Kidney epithelial cell (primary cell): ENCODE measurements at places on chromosomes 5 and 9. TPM values are rescaled to one million over a fixed set of nuclear protein-coding genes. Genes with fewer than 3 reads are reported as not detected.

GRCh38 chr9:22039258-22039657, 30.2 kb upstream of the CDKN2B start:
- no peak for DNase-seq

GRCh38 chr5:175796536-175797499, 74.6 kb upstream of the CPLX2 start:
- DNase-seq: peak; percentile 16

DNA sequence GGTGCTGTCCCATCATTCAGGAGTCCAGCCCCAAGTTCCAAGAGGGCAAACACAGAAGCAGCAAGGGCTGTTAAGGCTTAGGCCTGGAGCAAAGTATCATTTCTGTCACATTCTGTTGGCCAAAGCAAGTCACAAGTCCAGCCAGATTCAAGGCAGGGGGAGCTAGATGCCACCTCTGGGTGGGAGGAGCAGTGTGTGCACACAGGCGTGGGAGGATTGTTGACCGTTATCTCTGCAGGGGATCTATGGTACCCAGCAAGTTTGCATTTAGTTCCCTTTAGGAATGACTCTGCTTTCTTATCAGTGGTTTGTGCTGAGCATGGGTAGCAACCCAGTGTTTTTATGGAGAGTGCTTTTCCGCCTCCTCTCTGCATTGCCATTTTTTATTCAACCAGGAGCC, 278.9 kb downstream of the NR3C1 start:
- DNase-seq: no peak

- no peak for DNase-seq
These were observed 31.0 kb upstream of the ALDH1B1 start for GRCh38 chr9:38361473-38361850.

Gene NDUFS6
- total RNA-seq: 69.2 and 74.8 TPM in 2 replicates

DNA sequence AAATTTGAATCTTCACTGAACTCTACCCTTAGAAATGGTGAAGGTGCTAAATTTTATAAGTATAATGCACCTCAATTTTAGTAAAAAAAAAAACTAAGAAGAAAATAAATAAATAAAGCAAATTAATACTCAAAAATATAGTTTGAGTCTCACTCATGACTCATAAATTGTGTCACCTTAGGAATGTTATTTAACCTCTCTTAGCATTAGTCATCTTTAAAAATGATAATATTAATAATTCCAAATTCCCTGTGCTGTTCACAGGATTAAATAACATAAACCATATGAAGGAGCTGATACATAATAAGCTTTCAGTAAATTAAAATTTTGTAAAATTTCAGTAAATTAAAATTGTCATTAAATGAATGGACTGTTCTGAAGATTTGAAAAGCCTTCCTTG, 339.8 kb upstream of the RGMB start:
- DNase-seq: no peak

DNA sequence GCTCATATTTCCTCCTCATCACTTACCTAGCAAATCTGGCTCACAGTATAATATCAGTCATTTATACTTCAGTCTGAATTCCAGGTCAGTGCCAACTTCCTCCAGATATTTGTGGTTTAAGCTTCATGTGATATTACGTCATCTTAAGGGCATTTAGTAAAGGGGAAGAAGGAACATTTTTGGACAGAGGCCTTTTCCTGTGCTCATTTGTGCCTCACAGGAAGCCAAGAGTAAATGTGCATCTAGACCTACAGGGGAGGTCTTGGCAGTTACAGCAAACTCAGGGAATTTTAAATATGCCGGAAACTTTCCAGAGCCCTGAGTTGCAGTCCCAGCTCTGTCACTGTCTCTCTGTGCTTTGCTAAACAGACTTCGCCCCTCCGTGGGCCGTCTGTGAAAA, 12.3 kb upstream of the KCNIP1 start:
- peak; percentile 77 for DNase-seq

DNA sequence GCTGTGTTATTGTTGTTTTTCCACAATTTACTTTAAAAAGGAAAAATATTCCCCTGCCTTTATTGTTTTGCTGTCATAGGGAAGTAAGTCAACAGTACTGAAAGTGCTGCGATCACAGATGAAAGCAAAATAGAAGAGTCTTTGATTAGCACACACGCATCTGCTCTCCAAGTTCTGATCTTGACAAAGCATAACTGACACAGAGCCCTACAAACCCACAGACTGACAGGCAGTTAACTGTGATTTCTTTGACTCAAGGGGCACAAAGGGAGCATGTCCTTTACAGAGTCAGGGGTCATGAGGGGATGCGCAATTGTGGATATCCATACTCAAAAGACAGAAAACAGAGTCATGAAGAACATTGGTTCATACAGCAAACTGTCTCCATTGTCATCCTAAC, 123.7 kb downstream of the SNCAIP start:
- no peak for DNase-seq

DNA sequence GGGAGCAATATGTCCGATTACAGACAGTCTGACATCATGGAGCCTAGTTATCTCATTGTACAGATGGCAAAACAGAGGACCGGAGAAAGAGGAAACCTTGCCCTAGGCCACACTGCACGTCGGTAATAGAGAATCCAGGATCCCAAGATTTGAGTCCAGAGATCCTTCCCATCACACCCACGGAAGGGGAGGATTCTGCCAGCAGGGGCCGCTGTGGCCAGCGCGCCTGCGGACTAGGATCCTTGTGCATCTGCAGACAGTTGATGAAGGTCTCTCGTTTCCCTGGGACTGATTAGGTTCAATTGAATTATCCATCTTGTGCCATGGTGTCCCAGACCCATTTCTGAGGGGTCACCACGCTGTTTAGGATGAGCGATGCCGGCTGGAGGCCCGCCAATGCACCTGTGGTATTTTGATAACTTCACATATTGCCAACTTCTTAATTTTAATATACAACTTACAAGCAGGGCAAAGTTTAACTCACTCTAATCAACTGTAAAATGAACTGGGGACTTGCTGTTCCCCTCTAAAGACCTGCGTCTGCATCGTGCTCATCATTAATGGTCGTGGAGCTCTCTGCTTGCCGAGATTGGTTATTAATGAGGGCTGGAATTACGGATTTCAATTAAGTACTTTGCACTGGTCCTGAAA, 592.7 kb upstream of the BRINP1 start:
- no peak for DNase-seq

GRCh38 chr9:17453751-17454150, 125.1 kb upstream of the SH3GL2 start:
- DNase-seq: no peak

Gene TAF11L6
- total RNA-seq: not detected in 2 replicates

DNA sequence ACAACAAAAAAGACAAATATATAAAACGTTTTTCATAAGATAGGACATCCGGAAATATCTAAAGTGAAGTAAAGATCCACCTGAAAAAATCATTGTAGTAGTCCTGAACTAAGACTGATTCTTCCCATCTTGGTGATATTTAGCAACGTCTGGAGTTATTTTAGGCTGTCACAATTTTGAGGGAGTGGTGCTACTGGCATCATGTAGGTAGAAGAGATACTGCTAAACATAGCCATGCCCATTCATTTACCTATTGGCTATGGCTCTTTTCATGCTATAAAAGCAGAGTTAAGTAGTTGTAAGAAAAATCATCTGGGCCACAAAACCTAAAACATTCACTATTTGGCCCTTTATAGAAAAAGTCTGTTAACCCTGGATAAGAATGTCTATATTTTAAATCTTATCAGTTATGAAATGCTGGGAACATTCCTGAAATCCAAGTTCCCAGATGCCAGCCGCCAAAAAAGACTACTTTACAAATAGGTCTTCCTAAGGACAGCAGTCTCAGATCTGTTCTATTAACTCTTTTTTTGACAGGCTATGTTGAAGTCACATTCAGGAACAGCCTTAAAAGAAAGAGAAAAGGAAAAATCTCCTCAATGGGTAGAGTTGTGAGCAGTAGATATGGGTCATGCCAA, 27.0 kb downstream of the RAPGEF6 start:
- no peak for DNase-seq

Gene IFNB1
- total RNA-seq: not detected in 2 replicates

DNA sequence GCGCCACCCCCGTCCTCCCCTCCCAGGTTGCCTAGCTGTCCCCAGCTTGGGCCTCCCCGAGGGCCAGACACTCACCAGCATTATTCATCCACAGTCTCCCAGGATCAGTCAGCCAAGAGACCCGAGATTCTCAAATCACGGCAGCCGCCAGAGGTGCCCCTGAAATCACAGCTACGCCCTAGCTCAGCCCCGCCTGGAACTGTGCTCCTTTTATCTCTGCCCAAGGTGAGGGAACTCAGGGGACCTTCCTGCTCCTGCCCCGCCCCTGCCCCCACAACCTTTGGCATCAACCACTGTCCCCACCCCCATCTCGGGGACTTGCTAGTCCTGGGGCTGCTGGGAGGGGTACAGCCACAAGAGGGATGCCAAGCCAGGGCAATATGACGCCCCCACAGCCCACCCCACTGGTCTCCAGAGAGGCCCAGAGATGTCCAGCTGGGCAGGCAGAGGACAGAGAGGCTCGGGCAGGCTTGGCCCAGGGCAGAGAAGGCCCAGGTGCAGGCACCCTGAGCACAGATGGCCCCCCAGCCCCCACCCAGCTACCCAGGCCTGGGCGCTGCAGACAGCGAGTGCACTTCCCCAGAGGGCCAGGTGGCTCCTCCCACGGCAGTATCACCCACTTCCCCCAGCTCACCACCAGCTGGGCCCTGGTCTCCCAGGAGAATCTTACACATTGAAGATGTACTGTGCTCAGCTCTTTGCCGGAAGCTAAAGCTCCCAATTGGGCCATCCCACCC, at the start of gene FUT7:
TSS of gene FUT7 (minus strand) at position 185 of the 737 bp plus-strand sequence. CDS start at position 88, 97 bp downstream.
- DNase-seq: no peak

DNA sequence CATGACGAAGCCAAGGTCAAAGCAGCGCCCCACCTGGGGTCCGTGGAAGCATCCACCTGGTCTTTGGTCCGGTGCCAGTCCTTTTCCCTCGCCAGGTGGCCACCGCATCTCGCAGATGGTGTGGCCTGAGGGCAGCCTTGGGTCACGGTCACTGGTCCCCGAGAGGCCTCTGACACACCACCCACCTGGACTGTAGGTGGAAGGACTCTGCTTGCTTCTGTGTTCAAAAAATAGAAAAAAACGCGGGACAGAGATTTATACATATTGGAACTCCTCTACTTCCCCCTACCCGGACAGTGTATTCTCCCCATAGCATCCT, 466 bp upstream of the TTC39B start:
- DNase-seq: no peak
